ENCODE measurements at places on chromosomes 12 and 14.

GRCh38 chr14:75927564-75928087, 54.2 kb downstream of the TGFB3 start:
- DNase-seq: no peak

- no peak for DNase-seq
Observed at GRCh38 chr12:91361864-91362263, 179.2 kb upstream of the DCN start.

DNA sequence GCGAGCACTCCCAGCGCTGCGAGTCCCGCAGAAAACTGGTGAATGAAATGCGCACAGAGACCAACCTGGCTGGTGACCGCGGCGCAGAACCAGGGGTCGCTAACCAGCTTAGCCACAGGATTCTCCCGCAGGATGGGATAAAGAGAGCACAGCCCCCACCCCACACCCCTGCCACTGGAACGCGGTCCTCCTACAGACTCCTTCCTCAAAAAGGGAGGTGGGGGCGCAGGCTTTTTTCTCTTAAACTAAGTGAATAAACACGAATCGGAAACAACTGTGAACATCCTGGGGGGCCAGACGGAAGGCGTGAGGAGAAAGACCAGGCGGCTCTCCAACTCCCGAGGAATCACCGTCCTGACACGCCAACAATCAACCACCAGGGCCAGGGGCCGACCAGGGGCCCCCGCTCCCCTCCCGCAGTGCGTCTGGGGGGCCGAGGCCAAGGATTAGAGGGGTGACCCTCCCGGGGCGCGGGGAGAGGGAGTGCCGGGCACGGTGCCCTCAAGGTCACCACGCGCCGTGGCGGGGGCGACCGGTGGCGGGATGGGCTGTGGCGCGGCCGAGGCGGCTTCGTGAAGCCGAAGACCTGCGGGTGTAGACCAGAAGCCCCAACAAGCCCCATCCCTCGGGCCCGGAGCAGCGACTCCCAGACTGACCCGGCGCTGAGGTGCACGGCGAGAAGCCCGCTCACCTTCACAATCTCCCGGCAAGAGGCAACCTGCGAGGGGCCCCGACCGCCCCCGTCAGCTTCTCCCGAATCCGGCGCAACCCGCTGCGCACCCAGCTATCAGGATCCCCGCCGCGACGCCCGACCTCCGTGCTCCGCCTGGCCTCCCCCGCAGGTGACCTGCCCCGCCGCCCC, 704 bp downstream of the ATP2B1 start:
- DNase-seq: peak; percentile 21

GRCh38 chr14:61025251-61026223, 44.5 kb downstream of the SLC38A6 start:
- DNase-seq: peak; percentile 74

GRCh38 chr12:31773867-31774266, 45.0 kb upstream of the AMN1 start:
- DNase-seq: peak; percentile 73

GRCh38 chr14:50383618-50384225, 13.0 kb downstream of the CDKL1 start:
- DNase-seq: no peak

DNA sequence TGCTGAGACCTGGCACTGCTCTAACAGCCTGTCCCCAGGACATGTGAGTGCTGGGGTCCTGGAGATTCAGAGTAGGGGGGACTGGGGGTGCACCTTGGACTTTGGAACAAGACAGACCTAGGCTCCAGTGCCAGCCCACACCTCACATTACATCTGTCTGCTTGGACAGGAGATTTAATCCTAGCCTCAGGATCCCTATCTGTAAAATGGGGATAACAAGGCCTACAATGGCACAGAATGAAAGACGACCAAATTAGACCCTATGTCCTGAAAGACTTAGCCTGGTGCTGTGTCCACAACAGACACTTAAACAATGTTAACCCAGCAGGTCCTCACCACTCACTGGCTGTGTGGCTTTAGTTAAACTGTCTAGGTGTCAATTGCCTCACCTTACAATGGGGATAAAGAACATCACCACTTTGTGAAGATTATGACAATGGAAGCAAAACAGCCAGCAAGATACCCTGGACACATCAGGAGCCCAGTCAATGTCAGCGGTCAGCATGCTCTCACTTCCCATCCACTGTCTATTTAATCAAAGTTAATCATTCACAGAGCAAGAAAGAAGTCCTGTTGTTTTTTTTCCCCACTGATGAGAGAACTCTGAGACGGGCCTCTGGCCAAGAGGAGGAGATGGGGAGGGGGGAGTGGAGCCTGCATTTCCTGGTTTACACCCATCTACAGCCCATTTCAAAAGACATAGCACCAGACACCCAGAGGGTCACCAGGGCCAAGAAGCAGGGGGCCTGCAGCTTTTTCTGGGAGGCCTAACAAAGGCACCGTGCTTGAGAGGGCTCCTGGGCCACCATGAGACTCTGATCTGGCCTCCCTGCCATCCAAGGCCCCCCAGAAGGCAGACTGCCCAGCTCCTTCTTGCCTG, 40.6 kb downstream of the ACTN1 start:
- DNase-seq: peak; percentile 70

DNA sequence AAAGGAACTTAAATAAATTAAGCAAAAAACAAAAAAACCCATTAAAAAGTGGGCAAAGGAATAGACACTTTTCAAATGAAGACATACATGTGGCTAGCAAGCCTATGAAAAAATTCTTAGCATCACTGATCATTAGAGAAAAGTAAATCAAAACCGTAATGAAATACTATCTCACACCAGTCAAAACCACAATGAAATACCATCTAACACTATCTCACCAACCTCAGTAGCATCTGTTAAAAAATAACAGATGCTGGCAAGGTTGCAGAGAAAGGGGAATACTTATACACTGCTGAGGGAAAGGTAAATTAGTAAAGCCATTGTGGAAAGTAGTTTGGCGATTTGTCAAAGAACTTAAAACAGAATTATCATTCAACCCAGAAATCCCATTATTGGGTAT, 381.1 kb downstream of the FLRT2 start:
- no peak for DNase-seq

DNA sequence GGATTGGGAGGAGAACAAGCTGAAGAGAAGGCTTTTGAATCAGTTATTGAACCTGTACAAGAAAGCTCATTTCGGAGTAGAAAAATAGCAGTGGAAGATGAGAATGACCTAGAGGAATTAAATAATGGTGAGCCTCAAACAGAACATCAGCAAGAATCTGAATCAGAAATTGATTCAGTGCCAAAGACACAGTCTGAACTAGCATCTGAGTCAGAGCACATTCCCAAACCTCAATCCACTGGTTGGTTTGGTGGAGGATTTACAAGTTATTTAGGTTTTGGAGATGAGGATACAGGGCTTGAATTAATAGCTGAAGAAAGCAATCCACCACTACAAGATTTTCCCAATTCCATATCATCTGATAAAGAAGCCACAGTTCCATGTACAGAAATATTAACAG, 13.5 kb downstream of the MIA2 start:
- DNase-seq: no peak

DNA sequence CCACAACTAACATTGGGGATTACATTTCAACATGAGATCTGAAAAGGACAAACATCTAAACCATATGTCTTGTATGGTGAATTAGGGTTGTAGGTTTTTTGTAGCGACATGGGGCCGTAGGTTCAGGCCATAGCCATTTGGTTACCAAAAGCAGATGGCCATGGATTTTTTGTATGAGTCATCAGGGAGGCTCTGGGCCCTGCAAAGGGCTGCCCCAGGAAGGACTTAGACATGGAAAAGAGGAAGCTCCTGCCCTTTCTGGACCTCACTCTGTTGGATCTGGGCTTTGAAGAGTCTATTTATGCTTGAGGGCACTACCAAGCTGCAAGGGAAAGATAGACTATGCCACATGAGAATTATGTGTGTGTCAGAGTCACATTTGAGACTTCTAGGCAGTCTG, 89.3 kb upstream of the DHRS4 start:
- DNase-seq: no peak

GRCh38 chr12:52370926-52371608, 3.8 kb upstream of the KRT85 start:
- peak; percentile 72 for DNase-seq

DNA sequence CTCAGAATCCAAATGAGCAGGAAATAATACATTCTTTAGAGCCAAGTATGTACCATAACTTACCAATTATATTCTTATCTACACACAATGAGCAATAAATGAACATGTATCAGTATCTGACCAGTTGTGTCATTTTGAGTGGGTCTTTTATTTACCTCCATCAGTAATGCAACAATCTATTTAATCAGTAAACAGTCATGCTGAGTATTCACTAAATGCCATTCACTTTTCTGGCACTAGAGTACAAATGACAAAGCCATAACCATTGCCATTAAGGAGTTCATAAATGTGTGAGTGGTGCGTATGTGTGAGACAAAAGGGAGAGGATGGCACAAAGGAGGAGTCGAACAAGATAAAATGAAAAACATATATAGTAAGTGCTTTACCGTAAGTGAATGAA, 1.5 kb upstream of the STRAP start:
- DNase-seq: no peak

DNA sequence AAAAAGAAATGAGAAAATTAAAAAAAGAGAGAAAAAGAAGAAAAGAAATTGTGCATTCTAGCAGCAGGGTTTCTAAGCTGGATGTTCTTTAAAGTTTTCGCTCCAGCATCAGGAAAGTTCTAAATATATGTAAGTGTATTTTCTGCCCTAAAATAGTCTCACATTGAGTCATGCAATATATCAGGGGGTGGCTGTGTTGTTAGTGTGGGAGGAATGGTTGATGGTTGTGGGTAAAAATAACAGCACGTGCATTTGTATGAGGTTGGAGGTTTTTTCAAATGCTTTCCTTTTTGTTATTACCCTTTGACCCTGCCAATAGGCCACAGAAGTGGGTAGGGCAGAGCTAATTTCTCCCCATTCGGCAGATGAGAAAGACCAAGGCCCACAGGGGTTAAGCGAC, 65.1 kb upstream of the FBXO21 start:
- DNase-seq: no peak

GRCh38 chr12:51328587-51328986, 4.6 kb upstream of the BIN2 start:
- DNase-seq: no peak

- no peak for DNase-seq
Observed at GRCh38 chr14:40133463-40133862, 701.2 kb upstream of the FBXO33 start.

DNA sequence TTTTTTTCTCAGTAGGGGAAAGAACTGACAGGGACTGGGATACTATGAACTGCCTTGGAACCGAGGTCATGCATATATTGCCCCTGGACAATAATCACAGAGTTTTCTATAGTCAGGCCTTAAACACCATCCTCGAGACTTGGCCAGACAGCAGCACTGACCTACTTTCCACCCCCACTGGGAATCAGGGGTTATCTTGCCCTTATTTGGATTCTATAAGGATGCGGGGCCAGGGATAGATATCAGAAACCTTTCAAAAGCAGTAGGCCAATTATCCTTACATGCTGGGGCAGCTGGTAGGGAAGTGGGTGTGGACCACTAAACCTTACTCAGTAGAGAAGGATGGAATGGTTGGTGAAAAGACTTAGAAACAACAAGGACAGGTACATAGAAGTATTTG, 2.0 kb downstream of the ZNF219 start:
- DNase-seq: no peak

- peak; percentile 27 for DNase-seq
Observed at GRCh38 chr12:130961921-130962451, 8.3 kb downstream of the ADGRD1 start.

DNA sequence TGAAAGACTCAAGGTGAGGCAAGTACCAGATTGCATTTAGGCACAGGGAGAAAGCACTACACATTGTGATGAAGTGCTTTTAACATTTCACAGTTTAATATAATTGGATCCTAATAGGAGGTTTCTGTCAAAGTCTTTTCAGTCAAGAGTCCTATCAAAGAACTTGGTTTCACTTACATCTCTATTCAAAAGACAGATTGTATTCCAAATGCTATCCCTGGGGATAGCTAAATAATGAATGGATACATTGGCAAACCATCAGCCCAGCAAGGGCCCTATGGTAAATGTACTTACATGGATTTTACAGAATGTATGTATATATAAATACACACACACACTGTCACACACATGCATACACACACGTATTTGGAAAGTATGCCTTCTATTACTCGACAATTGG, 655.5 kb upstream of the FLRT2 start:
- DNase-seq: no peak

GRCh38 chr12:32605326-32606095, 73.6 kb upstream of the DNM1L start:
- DNase-seq: no peak

DNA sequence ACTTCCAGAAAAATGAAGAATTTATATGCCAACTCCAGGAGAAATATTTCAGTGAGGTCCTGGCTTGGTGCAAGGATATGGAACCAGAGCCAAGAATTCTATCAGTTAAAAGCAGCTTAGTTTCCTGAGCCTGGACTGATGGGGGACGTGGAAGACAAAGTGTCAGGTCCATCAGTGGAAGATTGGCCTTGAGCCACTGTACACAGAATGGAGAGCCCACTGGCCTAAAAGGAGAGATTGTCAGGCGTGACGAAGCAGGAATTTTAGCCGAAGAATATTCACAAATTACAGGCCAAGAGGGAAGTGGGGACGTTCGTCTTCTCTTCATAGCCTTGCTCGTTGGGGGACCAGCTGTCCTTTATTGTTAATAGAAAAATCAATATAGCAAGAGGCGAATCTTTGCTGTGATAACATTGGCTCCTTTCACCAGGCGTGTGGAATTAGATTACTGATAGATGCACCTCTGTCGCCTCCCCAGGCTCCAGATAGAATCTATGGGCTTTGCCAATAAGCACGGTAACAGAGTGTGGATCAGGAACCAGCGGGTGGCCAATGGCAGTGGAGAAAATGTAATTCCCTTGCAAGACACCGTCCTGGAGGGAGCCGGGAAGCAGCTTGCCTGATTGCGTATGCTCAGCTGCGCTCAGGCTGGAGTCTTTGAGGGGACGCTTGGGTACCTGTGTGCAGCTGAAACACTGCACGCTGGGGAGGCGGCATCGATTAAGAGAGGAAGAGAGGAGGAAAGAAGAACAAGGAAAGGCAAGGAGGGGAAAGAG, 56.4 kb downstream of the TMEM132C start:
- DNase-seq: no peak

DNA sequence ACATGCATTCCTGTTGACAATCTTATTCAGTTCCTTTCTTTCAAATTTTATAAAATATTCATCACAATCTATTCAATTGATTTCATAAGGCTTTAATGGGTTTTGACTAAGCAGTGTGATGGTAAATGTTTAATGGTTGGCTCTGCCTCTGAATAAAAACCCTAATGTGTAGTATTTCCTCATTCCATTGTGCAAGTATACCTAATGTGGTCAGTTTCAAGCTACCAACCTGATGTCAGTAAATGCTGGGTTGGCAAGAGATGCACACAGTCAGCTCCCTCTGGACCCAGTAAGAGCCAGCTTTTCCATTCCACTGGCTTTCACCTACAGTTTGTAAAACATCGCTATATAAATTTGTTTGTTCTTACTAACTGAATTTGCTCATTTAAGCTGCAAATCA, 53.9 kb downstream of the METTL25 start:
- no peak for DNase-seq

DNA sequence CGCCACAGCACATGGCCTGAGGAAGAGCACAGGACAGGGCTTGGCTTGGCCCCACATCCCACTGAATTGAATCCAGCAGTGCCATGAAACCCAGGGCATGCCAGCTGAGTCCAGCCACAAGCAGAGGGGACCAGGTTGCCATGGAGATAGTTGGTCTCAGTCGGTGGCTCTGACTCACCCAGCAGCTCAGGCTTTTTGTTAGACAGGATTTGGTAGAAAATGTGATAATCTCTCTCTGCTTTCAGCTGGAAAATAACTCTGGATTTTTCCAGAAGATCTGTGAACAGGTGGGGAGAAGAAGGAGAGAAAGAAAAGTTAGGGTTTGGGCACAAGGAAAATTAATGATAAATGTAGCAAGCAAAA, 4.8 kb downstream of the MYH7 start:
- no peak for DNase-seq
